ENCODE measurements at places on chromosomes 2 and 18. TPM values are rescaled to one million over a fixed set of nuclear protein-coding genes. Genes with fewer than 3 reads are reported as not detected.

The SERPINB13 gene
- total RNA-seq: not detected

The IL36A gene
- total RNA-seq: not detected

The ZNF396 gene
- 6.2 TPM for total RNA-seq

The DYSF gene
- total RNA-seq: 12.0 TPM

The AAK1 gene
- total RNA-seq: 46.7 TPM

The KYNU gene
- total RNA-seq: 1.4 TPM

DNA sequence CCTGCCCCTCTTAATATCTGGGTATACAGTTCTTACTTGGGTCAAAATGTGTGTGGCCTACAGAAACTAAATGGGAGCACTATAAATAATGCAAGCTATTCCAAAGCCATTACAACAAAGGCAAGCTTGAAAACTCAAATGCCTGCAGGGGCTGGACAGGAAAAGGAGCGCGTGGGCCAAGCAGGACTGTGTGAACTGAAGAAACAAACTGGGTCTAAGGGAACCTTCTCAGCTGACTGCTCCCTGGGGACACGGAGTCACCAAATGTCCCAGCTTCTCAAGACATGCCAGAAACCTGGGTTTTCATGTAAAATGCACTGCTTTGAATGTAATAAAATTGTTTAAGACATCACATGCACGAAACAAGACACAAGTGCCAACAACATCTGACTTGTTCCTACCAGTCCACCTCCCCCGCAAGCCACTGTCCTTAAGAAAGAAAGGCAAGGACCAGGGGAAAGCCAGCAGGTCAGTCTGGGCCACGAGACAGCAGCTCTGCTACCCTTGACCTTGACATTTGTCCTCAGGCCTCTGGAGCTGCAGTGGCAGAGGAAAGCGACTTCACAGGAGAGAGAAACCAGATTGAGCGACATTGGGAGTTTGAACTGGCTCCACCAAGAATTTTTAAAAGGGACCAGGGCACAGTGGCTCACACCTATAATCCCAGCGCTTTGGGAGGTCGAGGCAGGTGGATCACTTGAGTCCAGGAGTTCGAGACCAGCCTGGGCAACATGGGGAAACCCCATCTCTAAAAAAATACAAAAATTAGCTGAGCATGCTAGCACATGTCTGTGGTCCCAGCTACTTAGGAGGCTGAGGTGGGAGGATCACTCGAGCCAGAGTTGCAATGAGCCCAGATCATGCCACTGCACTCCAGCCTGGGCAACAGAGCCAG, 89.7 kb upstream of the SH3BP4 start:
- DNase-seq: peak; percentile 57

DNA sequence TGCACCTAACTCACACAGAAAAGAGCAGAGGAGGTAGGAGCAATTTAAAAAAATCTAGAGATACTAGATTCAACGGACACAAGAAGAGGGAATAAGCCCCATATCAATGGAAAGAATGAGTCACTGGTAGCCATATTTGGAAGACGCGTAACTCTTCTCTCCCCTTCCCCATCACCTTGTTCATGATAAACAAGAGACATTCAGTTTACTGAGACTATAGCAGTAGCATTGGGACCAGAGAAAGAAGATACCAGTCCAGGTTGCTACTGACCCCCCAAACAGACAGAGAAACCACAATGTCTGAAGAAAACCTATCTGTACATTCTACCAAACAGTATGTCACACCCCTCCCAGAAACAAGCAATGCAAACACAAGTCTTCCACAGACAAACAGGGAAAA, 81.1 kb downstream of the SLC66A3 start:
- no peak for DNase-seq

- DNase-seq: no peak
Observed at GRCh38 chr2:201572846-201573508, 70.3 kb downstream of the TMEM237 start.

GRCh38 chr2:42921147-42921520, 128.8 kb upstream of the HAAO start:
- no peak for DNase-seq

GRCh38 chr2:94997981-94998930, 27.3 kb upstream of the MAL start:
- no peak for DNase-seq

GRCh38 chr2:79903222-79904000, 390.6 kb downstream of the CTNNA2 start:
- DNase-seq: no peak

DNA sequence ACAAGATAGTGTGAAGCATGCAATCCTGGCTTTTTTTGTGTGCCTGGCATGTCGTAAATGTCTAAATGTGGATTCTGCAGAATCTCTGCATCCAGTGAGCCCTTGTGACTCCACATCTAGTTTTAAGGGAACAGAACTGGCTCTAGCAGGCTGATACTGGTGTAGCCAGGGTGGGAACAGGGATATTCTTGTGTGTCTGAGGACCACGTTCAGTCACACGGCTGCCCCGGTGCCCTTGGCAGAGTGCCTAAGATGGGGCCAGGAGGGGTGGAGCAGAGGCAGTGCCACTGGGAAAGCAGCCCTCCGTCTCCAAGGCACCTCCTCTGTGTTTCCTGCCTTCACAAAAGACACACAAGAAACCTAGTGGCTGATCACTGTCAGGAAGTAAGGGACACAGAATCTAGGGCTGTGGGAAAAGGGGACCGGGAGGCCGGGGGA, 91.5 kb upstream of the PARD3B start:
- DNase-seq: peak; percentile 47

- no peak for DNase-seq
Observed at GRCh38 chr18:35410561-35410960, 33.4 kb upstream of the ZNF396 start.

GRCh38 chr2:200337621-200338020, 31.1 kb downstream of the SPATS2L start:
- DNase-seq: no peak

DNA sequence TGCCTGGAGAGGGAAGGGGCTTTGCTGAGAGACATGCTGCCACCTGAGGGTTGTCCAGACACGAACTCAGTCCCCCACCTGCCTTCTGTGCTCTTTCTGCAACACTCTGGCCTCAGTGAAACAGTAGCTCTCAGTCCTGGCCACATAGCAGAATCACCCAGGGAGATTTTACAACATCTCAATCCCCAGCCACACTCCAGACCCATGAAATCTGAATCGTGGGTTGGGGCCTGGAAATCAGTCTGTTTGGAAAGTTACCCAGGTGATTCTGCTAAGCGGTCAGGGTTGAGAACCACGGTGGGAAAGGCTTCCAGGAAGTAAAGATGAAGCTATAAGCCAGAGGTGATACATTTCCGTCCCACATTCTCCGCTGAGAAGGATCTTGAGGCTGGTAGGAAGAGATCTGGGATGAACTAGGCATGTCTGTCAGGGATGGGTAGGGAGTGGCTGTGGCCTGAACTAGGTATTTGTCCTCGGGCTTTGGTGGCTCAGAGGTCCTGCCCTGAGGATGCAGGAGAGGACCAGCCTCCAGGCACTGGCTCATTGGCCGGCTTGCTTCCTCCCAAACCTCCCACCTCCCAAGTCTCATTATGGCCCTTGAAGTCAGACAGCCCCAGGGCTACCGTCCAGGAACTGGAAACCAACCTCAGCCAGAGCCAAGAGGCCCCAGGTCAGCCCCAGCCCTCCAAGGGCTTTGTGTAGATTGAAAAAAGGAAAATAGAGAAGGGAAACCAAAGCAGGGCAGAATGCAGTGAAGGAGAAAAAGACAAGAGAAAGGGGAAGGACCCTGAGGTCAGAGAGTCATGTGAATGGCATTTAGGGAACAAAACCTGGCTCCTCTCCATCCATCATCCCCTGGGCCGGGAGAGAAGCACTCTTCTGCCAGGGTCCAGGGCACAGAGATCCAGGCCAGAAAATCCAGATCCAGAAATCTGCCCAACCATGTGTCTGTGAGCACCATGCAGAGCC, 119.6 kb downstream of the ZFP36L2 start:
- DNase-seq: peak; percentile 72

DNA sequence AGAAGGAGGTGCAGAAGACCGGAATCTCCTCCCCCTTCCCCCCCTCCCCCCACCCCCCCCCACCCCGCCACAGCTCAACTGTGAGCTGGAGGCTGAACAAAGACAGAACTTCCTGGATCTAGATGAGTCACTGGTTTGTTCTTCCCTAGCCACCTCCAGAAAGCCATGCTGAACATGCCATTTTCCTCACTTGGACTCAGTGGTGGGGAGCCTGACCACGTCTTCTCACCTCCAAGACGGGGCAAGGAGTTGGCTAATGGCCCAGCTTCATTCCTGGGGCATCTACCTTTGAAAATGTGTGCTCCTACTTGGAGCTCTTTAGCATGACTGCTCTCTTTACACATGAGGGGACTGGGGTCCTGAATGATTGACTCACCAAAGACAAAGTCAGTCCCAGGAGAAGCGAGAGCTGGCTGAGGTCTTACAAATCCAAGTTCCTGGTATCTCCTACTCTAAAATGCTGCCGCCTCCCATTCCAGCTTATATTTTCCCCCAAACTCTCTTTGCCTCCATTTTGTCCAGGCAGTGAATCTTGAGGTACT, 22.6 kb upstream of the FZD5 start:
- no peak for DNase-seq

GRCh38 chr2:108351889-108352288, 25.9 kb upstream of the SULT1C4 start:
- DNase-seq: no peak
